Activated naive CD4-positive, alpha-beta T cell treated with anti-CD3 and anti-CD28 coated beads, Interleukin-2, amount 10 ng/mL, durations not matched to agents 7 days and 5 days (primary cell): ENCODE measurements at places on chromosomes 12 and 14.

GRCh38 chr14:69670093-69670492 is 58.7 kb downstream of the SUSD6 start:
- no peak for DNase-seq

- no peak for DNase-seq
These were observed 206.2 kb downstream of the SLC6A15 start for GRCh38 chr12:84706374-84706773.

DNA sequence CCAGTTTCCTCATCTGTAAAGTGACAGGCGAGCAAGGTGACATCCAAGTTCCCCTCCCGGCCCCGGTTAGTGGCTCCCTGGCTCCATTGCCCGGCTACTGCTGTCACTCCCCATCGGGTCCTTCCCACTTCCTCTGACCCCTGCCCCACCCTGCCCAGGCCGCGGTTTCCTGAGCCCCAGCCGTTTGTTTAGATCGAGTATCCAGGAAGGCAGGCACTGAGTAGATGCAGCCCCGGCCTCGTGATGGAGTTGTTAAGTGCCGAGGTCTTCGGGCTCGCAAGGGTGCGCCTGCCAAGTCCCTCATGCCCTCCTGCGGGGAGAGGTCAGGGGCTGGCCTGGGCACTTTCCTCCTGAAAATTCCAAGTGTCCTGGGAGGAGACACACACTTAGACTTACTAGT is 55.4 kb downstream of the TEAD4 start:
- no peak for DNase-seq

GRCh38 chr12:33180918-33181317 is 258.7 kb downstream of the SYT10 start:
- no peak for DNase-seq

GRCh38 chr14:104436741-104437701 is 142.5 kb upstream of the C14orf180 start:
- DNase-seq = no peak

DNA sequence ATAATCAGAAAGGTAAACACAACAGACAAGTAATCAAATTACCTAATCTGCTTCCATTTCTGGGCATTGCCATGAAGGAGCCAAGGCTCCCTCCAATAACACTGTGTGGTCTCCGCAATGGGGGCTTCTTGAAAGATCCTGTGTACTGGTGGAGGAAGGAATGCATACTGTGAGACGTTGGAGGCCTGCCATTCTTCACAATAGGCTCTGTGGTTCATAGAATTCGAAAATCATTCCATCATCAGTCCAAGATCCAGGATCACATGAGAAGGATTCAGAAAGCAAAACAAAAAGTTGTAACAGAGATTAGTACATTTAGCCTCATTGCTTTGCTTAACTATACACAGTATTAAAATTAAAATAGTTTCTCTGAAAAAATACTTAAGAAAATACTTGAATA is 76.3 kb downstream of the CDK17 start:
- no peak for DNase-seq

- DNase-seq = peak; percentile 37
These were observed 24.2 kb downstream of the CRACR2A start for GRCh38 chr12:3728686-3729085.

GRCh38 chr12:19171731-19172130 is 42.2 kb downstream of the PLEKHA5 start:
- no peak for DNase-seq

DNA sequence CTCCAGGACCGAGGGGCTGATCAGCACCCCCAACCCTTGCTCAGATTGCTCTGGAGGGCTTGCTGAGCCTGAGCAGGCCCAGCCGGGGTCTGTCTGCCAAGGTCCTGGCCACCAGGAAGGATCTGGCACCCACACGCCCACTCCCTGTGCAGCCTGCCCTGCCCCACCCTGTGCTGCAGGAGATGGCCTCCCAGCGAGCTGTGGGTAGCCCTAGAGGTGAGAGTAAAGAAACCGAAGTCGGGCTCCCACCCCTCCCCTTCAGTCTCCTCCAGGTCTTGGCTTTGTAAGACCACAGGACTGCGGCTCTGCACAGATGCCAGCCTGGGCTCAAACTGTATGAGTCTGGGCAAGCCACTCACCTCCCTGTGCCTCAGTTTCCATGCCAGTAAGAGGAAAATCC is 307.8 kb downstream of the BCL11B start:
- no peak for DNase-seq

DNA sequence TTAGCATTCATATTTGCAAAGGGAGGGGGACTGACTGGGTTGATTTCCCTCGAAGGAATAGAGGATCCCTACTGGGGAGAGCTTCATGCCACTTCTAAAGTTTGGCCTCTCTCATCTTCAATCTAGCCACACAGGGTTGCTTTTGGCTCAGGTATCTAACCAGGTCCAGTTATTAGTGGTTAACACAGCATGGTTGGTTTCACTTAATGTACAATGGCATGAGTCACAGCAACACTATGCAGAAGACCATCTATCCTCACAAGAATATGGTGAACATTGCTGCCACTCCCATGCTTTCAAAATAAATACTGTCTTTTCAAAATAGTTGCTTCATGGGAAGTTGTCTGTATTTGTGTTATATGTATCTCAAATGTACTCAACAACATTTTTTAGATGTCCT is 6.6 kb upstream of the RAB3IP start:
- DNase-seq = no peak

DNA sequence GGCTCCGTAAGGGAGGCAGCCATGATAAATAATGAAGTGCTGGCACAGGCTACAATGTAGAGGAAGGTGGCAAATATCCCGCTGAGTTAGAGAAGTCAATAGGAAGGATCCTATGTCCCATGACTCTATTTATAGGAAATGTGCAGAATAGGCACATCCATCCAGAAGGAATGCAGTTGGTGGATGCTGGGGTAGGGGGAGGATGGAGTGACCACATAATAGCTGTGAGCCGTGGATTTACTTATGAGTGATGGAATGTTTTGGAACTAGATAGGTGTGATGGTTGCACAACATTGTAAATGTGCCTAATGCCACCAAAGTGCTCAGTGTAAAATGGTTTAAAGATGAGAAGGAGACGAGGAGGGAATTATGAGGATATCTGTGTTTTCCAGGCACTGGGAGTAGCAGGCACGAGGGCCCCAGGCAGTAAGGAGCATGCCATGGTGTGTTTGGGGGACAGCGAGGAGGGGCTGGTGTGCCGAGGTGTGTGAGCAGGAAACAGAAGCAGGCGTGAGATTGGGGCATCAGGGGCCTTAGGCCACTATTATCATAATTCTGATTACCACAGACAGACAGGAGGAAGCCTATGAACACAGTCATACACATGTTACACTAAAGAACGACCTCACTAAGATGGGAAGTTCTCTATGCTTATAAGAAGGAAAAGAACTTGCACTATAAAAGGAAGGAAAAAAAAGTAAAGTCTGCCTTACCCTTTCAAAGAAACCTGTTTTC is 837.3 kb upstream of the TMEM132C start:
- DNase-seq = no peak

DNA sequence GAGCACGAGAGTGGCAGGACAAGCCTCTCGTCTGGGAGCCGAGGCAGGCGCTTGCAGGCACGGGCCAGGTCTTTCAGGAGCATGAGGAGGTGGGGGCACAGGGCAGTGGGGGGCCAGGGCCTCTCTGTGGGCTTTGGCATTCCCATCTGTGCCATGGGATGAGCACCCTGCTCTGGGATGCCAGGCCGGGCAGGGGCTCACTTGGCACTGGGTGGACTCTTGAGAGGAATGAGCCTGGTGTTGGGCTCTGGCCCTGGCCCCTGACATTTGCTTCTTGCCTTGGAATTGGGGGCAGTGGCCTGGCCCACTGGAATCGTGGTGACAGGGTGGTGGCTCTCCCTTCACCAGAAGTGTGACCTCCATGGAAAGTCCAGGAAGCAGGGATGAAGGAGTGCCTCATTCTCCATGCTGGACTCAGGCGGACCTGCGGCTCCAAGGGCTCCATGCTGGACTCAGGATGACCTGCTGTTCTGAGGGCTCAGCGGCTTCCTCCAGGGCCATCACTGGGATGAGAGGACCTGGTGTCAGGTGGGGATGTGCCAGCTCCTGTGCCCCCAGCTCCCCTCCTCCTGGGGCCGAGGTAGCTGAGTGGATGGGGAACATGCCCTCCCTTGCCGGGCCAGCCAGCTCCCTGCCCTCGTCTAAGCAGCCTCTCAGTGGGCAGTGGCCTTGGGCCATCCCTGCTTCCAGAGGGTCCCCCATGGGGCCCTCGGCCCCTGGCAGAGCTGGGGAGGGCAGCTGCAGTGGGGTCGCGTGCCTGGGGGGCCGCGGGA is 220.3 kb downstream of the KIF26A start:
- DNase-seq = peak; percentile 20

- peak; percentile 68 for DNase-seq
These were observed 35.4 kb upstream of the RNASE3 start for GRCh38 chr14:20855652-20856291.
